ENCODE measurements at places on chromosomes 11 and 22.

DNA sequence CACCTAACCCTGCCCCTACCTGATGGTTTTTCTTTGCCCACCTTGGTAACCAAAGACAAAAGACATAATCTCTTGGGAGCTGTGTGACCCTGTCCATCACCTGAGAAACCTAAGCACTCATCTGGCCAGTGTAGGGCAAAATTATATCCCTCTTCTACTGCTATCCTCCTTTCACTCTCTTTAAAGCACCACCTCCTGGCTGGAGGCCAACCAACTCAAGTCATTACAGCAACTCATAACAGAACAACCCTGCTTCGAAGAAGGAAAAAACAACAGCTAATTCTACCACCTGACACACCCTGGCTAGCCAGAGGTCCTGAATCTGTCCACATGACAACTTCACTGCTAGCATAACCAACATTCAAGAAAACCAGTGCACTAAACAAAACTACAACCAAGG lies 45.5 kb downstream of the GAS2 start:
- DNase-seq, result no peak

DNA sequence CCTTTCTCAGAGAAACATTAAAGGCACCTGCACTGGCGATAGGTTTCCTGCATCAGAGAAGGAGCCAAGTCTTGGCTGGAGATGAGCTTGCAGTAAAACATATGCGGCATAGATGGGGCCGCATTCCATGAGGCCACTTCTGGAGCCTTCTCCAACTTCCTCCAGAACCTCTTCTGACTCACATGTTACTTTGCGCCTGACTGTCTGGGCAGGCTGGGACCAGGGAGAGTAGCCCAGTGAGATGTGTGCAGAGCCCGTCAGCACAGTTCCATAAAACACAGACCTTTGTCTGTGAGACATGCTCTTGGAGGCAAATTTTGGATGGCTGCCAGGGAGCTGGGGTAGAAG lies 55.4 kb upstream of the BID start:
- no peak for DNase-seq

DNA sequence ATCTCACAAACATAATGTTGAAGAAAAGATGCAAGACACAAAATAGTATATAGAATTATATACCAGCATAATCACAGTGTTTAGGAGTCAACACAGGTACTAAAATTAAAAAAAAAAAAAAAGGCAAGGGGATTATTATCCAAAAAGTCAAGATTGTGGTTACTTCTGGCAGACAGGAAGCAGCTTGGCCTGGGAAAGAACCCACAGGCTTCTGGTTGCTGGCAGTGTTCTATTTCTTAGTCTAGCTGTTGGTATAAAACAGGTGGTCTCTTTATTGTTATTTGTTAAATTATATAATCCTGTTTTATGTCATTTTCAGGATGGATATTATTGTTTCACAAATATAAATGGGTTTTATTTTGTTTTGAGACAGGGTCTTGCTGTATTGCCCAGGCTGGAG lies 54.0 kb downstream of the C11orf58 start:
- no peak for DNase-seq

DNA sequence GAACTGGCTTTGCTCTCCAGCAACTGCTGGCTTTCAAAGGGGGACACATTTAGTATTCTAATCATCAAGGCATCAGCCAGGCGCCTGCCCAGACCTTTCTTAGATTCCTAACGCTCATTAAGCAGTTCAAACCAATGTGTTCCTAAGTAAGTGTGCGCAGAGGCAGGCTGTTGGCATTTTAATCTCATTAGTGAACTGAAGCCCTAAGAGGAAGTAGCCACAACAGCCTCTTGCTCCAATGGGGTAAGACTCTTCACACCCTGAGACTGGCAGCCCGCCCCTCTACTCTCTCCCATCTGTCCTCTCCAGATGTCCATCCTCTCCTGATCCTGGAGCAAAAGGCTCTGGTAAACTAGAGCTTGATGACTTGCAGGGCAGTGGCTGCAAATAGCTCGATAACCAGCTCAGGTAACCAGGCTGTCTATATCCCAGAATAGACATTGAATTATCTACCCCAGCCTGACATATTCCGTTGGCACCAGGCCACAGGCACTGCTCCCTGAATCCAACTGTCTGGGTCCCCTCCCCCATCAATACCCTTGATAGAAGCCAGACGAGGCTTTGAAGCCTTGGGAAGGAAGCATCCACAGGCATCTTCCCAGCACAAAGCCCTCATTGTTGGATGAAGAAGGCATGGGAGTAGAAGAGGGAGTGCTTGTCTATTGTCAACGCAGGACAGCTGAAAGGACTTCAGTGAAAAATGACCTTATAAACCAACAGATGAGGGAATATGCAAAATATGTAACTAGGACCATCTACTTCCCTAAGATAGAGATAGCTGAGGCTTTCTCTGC lies 321.1 kb downstream of the TENM4 start:
- DNase-seq, result no peak

- peak; percentile 20 for DNase-seq
Measured at GRCh38 chr22:49962751-49963646, 2.4 kb downstream of the PIM3 start.

- no peak for DNase-seq
Measured at GRCh38 chr11:60792521-60792920, 7.4 kb downstream of the MS4A10 start.

DNA sequence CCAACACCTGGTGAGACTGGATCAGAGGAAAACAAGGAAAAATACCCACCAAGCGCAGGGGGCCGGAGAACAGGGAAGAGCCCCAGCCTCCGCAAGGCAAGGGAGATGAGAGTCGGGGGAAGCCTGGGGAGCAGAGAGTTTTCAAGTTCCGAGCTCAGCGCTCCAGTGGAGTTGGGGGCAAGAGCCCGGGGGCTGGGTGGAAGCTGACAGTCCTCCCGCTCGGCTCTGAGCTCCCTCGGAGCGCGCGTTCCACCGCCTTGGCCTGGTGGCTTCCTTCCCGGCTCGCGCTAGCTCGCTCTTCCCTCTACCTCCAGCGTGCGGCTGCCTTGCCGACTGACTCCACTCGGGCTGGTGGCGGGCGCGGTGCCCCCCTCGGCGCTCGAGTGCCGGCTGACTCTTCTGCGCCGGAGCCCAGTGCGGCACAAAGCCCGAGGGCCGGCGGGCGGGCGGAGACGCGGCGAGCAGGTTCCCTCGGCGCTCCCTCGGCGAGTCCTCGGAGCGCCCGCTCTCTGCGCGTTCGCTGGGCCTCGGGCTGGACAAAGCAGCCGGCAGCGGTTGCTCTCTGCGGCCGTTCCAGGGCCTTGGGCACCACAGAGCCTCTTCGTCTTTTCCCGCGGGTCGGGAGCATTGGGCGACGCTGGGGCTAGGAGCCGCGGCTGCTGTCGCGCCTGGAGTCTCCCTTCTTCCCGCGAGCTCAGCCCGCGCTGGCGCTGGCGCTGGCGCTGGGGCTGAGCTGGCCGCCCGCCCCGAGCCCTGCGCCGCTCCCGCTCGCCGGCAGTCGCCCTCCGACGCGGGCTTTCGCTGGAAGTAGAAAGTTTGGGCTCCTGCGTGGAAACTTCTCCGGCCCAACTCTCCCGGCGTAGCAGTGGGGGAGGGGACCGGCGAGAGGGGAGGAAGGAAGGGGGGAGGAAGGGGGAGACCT lies 1.0 kb downstream of the PAX6 start:
- DNase-seq, result no peak

DNA sequence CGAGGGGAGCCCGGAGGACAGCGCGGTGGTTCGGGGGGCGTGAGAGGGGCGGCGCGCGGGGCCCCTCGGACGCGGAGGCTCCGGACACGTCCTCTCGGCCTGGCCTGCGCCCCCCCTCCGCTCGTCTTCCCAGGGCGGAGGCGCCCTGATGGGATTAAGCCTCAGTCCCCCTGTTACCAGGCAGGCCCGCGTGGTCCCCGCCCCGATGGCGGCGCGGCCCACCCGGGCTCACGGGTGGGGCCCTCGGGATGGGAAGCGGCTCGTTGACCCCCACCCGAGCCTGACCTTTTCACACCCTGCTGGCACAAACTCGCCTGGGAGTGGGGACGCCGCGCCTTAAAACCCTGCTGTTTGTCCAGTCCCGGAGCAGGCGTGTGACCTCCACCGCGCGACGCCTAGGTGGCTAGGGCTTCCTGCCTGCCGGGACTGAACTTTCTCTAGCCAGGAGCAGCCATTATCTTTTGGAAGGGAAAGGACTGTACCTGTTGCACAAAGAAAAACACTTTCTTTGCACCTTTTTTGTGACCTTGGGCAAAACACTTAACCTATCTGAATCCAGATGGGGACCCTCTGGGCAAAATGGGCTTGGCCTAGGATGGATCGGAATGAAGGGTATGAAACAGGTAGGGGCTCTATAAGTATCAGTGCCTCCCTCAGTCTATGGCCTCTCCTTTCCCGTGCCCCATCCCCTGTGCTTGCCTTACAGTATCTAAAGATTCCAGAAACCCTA lies 1.0 kb downstream of the KIAA1671 start:
- DNase-seq, result peak; percentile 23

DNA sequence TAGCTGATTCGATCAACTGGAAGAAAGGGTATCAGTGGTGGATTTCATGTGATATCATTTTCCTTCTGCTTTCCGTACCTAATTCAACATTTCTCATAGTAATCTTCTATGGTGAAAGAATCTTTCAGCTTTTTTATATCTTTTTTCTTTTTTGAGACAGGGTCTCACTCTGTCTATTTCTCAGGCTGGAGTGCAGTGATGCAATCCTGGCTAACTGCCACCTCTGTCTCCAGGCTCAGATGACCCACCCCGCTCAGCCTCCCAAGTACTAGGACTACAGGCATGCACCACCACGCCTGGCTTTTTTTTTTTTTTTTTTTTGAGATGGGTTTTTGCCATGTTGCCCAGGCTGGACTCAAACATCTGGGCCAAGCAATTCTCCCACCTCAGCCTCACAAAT lies 18.6 kb upstream of the CHORDC1 start:
- DNase-seq, result no peak

DNA sequence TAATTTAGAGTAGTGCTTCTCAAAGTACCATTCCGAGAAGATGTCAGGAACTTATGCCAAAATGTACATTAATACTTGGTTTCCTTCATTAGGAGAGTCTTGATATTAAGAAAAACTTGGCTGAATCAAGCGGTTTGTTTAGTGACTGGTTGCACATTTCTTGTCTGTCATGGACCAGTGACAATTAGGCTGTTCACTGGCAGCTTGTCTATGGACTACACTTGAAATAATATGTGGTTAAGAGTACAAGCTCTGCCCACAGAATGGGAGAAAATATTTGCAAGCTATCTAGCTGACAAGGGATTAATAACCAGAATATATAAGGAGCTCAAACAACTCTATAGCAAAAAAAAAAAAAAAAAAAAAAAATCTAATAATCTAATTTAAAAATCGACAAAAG lies 24.6 kb downstream of the COA4 start:
- DNase-seq, result no peak

GRCh38 chr22:43389227-43389836 lies 22.5 kb upstream of the MPPED1 start:
- peak; percentile 8 for DNase-seq

- no peak for DNase-seq
Measured at GRCh38 chr11:34261820-34262219, 96.0 kb downstream of the ABTB2 start.

DNA sequence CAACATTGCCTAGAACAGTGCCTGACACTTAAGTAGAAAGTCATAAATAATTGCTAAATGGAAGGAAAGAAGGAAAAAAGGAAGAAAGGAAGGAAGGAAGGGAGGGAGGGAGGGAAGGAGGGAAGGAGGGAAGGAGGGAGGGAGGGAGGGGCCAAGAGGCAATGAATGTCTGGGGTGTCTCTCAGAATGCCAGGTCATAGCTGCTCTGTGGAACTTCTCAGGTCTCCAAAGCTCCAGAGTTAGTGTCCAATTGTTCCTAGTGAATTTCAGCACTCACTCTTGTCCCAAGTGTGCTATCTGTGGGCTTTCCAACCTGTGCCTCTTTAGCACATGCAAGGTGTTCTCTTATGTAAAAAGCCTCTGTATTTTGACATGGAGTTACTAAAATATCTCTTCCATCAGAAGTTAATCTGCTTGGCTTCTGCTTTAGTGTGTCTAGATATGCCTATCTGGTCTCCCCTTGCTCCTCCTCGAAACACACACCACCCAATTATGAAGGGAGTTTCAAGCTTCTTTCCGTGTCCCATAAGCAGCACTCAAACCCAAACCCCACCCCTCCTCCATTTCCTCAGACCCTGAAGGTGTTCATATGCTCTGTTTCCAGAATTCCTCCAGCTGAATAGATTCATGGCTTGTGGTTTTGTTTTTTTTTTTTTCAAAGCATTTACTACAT lies 56.5 kb downstream of the FAM76B start:
- DNase-seq, result no peak

DNA sequence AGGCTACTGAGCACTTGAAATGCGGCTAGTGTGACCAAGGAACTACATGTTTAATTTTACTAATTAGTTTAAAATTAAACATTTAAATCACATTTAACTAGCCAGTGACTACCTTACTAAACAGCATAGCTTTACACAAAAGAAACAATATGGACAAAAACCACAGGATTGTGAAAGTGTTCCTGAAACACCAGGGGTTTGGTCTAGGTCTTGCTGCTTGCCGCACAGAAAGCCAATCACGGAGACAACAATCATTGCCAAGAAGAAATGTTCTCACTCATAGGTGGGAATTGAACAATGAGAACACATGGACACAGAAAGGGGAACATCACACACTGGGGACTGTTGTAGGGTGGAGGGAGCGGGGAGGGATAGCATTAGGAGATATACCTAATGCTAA lies 309.5 kb downstream of the C11orf87 start:
- no peak for DNase-seq

DNA sequence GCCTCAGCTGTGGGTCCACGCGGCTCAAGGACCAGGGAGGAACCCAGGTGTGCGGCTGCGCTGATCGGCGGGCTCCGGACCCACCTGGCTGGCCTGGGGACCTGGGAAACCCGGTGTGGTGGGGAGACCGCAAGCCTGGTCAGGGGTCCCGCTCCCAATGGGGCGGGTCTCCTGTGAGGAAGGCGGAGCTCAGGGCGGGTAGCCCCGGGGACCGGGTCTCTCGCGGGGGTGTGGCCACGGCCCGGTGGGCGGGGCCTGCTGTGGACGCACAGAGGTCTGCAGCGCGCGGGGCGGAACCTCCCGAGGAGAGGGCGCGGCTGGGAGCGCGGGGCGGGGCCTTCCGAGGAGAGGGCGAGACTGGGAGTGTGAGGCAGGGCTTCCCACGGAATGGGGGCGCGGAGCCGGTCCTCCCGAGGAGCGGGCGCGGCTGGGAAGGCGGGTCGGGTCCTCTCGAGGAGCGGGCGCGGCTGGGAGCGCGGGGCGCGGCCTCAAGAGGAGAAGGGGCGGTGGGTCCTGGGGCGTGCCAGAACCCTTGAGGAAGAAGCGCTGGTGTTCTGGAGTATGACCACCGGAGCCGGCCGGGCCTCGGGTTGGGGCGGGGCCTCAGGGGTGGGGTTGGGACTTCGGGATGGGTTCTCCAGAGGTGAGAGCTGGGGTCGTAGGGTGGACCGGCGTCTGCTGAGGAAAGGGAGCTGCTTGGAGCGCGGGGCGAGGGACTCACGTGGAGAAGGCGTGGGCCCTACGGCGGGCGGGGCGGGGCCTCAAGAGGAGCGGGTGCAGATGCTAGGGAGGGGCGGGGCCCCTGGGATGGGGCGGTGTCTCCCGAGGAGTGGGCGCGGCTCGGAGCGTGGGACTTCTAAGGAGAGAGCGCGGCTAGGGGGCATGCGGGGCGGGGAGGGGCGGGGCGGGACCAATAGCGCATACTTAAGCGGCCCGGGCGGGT lies 20.8 kb downstream of the DGCR6L start:
- peak; percentile 95 for DNase-seq
